Brain (organoid and tissue), 16 donors: ENCODE measurements at places on chromosomes 1 and 21.
A peak's percentile ranks its signal among the peaks of the same experiment; 100 is the strongest.

DNA sequence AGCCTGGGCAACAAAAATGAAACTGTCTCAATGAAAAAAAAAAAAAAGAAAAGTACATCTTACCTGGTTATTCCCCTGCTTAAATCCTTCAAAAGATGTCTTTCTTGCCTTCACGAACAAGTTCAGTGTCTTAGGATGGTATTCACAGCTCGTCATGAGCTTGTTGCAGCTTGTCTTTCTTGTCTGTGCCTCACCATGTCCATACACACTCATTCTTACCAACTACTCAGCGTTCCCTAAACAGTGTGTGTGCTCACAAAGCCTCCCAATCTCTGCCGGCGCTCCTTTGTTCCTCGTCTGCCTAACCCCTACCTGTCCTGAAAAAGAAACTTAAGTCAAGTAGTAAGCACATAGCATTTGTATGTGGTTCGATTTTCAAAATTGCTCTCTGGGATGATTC is 31.1 kb downstream of the UBE4B start:
- DNase-seq: no peak

GRCh38 chr1:239896980-239897379 is 194.7 kb upstream of the FMN2 start:
- no peak for DNase-seq

DNA sequence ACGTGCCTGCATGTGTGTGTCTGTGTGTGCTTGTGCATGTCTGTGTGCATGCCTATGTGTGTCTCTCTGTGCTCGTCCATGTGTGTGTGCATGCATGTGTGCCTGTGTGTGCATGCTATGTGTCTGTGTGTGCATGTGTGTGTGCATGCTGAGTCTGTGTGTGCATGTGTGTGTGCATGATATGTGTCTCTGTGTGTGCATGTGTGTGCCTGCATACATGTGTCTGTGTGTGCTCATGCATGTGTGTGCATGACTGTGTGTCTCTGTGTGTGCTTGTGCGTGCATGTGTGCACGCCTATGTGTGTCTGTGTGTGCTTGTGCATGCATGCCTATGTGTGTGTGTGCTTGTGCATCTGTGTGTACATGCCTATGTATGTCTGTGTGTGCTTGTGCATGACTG is 52.3 kb downstream of the TCP10L start:
- no peak for DNase-seq

GRCh38 chr1:106233511-106233910 is 823.0 kb upstream of the PRMT6 start:
- DNase-seq: no peak

GRCh38 chr1:230948301-230948700 is 30.4 kb downstream of the TTC13 start:
- no peak for DNase-seq

- DNase-seq: peak; percentile 82
Measured at GRCh38 chr1:44523593-44524591, 118.8 kb downstream of the RNF220 start.

GRCh38 chr1:42146626-42147320 is 6.4 kb upstream of the GUCA2B start:
- peak; percentile 79 for DNase-seq

DNA sequence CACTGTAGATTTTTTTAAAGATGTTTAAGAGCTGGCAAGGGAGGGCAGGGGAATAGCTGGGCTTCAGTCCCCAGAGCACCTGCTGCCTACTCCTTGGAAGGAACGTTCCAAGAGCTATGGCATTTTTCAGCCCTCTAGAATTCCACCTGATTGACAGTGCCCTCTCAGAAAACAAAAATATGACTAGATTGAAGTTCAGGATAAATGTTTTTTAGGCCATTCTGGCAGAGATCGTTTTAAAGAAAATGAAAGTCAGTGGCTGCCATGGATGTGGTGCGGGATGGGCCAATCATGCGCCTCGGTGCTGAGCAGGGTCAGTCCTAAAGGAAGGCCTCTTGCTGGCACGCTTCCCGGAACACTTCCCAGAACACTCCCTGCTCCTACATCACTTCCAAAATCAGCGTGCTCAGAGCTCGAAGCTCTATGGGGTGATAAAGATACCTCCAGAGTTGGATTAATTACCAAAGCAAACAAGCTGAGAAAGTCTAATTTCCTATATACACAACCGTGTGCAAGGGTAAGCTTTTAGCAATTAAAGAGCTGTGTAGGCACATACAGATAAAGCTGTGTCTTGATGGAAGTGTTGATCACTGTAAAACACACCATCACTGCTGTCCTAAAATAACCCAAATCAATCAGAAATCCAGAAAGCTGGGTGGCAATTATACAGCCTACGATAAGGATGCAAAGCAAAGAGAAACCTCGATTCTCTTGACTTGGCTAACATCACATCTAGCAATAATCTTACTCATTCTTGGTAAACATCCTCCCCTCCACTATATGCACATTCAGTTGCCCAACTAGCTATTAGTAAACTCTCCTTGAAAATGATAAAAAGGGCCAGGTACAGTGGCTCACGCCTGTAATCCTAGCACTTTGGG is 34.6 kb downstream of the TGFBR3 start:
- peak; percentile 70 for DNase-seq

- peak; percentile 75 for DNase-seq
Measured at GRCh38 chr1:179175011-179175841, 54.3 kb downstream of the ABL2 start.

DNA sequence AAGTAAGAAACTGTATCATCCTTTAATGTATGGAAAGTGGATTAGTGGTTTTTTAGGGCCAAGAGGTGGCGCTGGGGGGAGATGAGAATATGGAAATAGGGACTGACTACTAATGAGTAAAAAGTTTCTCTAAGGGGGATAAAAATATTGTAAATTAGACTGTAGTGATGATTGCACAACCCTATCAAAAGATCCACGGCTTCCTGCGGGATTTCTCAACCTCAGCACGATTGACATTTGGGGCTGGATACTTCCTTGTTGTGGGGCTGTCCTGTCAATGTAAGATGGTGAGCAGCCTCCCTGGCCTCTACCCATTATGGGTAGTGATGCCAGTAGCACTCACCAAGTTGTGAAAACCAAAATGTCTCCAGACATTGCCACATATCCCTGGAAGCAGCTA is 36.0 kb upstream of the PRDM2 start:
- no peak for DNase-seq

- no peak for DNase-seq
Measured at GRCh38 chr21:34626131-34626530, 11.2 kb upstream of the RCAN1 start.

GRCh38 chr1:75796376-75797272 is at the start of gene MSH4:
TSS of gene MSH4 (plus strand) at chr1:75796882. CDS start at chr1:75796986, 104 bp downstream.
- DNase-seq: no peak

- DNase-seq: no peak
Measured at GRCh38 chr1:15620902-15621682, 3.8 kb downstream of the DDI2 start.

DNA sequence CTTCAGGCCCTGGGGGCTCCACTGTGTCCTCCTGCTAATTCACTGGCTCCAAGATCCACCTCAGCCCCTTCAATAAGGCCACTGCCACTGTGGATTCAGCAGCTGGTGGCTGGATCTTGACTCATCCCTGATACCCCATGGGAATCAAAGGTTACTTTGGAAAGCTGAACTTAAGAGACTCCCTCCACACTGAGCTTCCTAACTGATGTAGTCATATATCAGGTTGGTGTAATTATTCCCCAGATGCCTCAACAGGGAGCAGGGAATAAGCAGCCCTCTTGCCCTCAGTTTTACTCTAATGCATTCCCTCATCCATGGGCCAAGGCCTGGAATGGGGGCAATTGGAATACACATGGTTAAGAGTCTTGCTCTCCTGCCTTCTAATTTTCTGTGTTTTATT is 164.6 kb downstream of the FASLG start:
- no peak for DNase-seq

- DNase-seq: no peak
Measured at GRCh38 chr1:189708674-189709073, 769.0 kb downstream of the BRINP3 start.

DNA sequence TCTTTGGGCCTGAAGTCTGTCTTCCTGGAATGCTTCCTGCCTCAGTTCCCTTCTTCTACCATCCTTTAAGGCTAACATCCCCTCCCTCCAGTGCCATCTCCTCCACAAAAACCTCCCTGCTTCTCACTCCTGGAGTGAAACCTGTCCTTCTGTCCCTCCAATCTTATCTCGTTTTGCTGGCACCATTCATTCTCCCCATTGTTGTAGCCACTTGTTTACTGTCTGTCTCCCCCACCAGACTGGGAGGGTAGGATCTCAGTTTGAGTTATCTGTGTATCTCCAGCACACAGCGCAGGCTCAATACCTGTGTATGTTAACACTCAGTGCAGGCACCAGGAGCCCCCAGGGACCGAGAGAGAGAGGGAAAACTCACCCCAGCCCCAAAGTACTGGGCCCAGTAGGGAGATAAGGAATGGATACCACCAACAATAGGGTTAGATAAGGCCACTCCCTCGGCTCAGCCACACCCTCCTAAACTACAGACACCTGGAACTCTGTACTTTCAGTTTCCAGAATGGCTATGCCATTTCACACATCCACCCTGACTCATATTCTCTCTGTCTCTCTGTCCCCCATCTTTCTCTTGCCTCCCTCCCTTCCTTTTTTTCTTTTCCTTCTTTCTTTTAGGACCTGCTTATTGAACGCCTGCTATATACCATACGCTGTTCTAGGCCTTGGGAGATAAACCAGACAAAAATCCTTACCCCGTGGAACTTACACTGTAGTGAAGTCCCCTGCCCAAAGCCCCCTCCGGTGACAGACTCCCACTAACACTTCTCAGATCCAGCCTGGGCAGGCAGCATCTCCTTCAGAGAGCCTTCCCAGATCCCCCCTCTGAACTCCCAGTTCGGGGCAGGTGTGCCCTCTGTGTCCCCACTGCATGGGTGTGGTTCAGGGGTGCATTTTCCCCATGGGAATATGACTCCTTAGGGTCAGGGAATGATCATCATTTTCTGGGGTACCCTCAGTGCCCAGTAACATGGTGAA is 3.3 kb upstream of the SSBP3 start:
- no peak for DNase-seq

DNA sequence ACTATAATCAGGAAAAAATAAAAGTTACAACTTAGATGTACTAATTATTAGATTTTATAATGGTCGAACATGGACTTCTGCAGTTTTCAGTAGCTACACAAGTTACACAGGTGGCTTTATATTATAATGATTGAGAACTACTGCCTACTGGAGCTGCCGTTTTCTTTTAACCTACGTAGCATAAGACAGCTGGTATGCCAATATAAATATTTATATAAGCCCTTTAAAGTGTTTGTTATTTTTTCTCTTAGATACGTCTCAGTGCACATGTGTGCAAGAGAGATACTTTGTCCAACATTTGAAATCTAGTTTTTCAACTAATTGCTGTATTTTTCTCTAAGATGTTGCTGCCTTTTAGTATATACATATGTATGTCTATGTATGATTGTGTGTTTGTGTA is 42.4 kb downstream of the PDC start:
- no peak for DNase-seq

DNA sequence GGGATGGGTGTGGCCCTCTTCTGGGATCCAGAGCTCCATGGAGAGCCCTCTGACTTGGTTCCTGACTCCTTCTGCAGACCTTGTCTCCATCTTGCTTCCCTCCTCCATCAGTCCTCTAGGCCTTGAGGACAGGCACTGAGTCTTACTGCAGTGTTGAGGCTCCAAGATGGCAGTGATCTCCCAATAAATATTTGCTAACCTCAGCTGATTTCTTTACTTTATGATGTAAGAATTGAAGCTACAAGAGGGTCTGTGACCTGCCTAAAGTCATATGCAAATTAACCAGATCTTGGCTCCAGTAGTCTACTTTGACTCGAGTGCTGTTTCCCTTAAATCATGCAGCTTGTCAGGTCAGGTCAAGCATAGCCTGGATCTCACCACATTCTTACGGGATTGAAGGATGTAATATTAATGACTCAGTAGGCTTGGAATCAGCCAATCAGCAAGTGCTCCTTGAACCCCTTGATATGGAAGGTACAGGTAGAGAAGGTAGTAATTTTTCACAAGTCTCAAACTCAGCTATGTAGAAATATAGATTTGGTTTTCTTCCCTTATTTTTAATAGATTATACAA is 93.0 kb downstream of the CLIC6 start:
- no peak for DNase-seq

- DNase-seq: no peak
Measured at GRCh38 chr1:163130225-163130856, 61.2 kb downstream of the RGS4 start.

GRCh38 chr21:44749116-44749758 is 37.9 kb upstream of the TSPEAR start:
- DNase-seq: no peak

- no peak for DNase-seq
Measured at GRCh38 chr1:181159451-181160140, 71.1 kb downstream of the IER5 start.

DNA sequence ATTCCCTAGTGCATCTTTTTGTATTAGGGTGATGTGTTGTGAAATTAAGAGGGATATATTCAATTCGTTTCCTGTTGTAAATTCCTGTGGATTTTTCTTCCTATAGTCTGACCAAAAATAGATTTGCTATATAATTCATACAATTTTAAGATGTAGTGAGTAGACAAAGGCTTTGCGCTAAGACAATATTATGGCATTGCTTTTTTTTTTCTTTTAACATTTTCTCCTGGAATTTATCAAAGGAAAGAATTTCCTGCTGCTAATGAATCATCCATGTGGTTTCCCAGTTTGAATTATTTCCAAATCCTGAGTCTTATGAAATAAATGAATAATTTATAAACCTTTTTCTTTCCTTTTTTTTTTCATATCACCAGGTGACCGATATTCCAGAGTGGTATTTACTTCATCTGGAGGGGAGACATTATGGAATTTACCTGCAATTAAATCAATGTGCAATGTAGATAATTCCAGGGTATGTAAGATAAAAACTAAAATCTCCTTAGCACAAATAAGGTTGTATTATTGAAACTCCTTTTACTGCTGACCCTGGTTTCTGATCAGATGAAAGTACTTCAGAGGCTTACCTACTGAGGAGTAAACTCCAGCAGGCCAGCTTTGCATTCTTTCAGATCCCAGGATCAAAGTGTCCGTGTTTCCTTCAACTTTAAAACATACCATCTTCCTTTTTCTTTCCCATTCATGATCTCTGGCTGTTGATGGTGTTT is 148.4 kb downstream of the TLR5 start:
- DNase-seq: no peak

GRCh38 chr1:60765204-60765603 is 317.2 kb upstream of the NFIA start:
- DNase-seq: no peak

GRCh38 chr1:41101950-41102607 is 80.6 kb upstream of the SLFNL1 start:
- DNase-seq: peak; percentile 82

- no peak for DNase-seq
Measured at GRCh38 chr1:1954831-1955441, 35.9 kb upstream of the TMEM52 start.

- DNase-seq: no peak
Measured at GRCh38 chr21:31993826-31994825, 121.3 kb downstream of the HUNK start.

- no peak for DNase-seq
Measured at GRCh38 chr21:36830100-36830499, 131.2 kb downstream of the SIM2 start.

- no peak for DNase-seq
Measured at GRCh38 chr1:230299191-230300006, 126.7 kb downstream of the PGBD5 start.
